ENCODE measurements at places on chromosomes 3 and 15. TPM values are rescaled to one million over a fixed set of nuclear protein-coding genes. Genes with fewer than 3 reads are reported as not detected.
A peak's percentile ranks its signal among the peaks of the same experiment; 100 is the strongest.

GRCh38 chr15:57595011-57595866 is 3.5 kb downstream of the MYZAP start:
- H3K27me3 ChIP-seq: peaks cover 25% of the 10 kb centered on the region
- H3K27ac ChIP-seq: no peak overlapping the region
- H3K36me3 ChIP-seq: no peaks in the 10 kb centered on the region
- no peak for DNase-seq
- H3K4me3 ChIP-seq: no peak overlapping the region

- no peak overlapping the region for H3K27ac ChIP-seq
- H3K4me3 ChIP-seq: no peak overlapping the region
- peaks cover 4% of the 10 kb centered on the region for H3K27me3 ChIP-seq
- peaks cover 8% of the 10 kb centered on the region for H3K4me1 ChIP-seq
- DNase-seq: no peak
Observed at GRCh38 chr3:179083977-179084376, 12.4 kb upstream of the ZMAT3 start.

The ZNF639 gene
- total RNA-seq: 34.2 TPM

DNA sequence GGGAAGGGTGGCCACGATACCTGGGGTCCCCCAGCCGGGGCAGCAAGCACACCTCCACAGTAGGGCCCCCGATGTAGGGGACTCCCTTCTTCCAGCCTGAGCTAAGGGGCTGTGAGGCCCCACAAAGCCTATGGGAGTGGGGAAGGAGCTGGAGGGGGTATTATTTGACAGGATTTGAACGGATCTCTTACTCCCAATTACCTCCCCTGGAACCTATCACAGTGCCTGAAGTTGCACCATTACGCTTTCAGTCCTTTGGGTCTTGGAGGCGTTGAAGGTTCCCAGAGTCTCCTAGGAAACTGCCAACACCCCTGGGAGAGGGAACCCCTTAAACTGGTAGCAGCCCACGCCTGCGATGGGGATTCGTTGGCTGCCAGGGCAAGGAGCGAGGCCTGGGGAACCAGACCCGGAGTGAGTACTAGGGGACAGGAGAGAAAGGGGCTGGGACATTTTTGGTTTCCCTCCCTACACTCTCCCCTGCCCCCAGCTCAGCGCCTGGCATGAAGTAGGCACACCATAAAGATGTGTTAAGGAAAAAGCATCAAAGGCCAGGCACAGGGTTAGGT is 409 bp upstream of the LHFPL4 start:
- H3K4me1 ChIP-seq: no peaks in the 10 kb centered on the region
- peaks cover 6% of the 10 kb centered on the region for H3K36me3 ChIP-seq
- no peak overlapping the region for H3K4me3 ChIP-seq
- peaks cover 44% of the 10 kb centered on the region for H3K27me3 ChIP-seq

- no peaks in the 10 kb centered on the region for H3K27me3 ChIP-seq
- no peak overlapping the region for H3K4me3 ChIP-seq
- no peak for DNase-seq
- H3K4me1 ChIP-seq: peaks cover 25% of the 10 kb centered on the region
- no peak overlapping the region for H3K27ac ChIP-seq
Observed at GRCh38 chr3:20057612-20058180, 17.4 kb downstream of the KAT2B start.

- H3K27me3 ChIP-seq: no peaks in the 10 kb centered on the region
- no peak overlapping the region for H3K27ac ChIP-seq
- no peaks in the 10 kb centered on the region for H3K4me1 ChIP-seq
- H3K36me3 ChIP-seq: no peaks in the 10 kb centered on the region
Observed at GRCh38 chr3:21682206-21682605, 68.8 kb downstream of the ZNF385D start.

GRCh38 chr3:111904376-111905241 is 45.5 kb downstream of the PHLDB2 start:
- H3K36me3 ChIP-seq: no peaks in the 10 kb centered on the region
- H3K27me3 ChIP-seq: no peaks in the 10 kb centered on the region
- H3K4me1 ChIP-seq: peaks cover 21% of the 10 kb centered on the region

The GOLGA8N gene
- 65.7 TPM for total RNA-seq

DNA sequence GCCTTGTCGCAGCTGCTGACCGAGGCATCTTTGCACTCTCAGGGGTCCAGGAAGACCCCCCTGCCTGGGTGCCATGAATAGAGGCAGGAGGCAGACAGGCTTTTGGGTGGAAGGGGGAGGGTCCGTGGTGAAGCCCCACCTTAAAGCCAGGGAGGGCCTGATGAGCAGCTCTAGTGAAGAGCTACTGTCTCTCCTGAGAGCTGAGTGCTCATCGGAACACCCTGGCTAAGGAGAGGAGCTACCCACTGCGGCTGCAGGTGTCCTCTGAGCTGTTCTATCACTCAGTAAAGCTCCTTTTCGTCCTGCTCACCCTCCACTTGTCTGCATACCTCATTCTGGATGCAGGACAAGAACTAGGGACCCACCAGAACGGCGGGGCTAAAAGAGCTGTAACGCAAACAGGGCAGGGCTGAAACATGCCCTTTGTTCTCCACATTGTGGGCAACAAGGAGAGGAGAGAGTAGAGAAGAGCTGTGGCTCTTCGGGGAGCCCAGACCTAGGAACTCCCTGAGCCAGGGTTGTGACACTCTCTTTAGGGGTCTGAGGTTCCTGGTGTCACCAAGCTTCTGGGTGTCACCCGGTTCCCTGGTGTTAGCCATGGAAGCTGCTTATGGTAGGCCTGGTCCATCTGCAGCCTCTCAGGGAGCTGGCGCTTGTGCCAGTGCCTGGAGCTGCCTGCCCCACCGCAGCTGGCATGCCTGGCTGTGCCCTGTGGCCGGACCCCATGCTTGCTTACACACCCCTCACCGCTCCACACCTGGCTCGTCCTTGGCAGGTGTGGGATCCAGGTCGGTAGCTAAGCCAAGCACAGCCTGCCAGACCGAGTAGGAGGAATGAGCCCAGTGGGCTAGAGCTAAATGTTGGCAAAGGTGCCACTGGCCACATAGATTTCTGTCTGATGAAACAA is 26.2 kb upstream of the TFG start:
- no peak overlapping the region for H3K27ac ChIP-seq
- no peak for DNase-seq
- H3K27me3 ChIP-seq: peaks cover 6% of the 10 kb centered on the region
- H3K4me1 ChIP-seq: no peaks in the 10 kb centered on the region
- no peaks in the 10 kb centered on the region for H3K36me3 ChIP-seq

DNA sequence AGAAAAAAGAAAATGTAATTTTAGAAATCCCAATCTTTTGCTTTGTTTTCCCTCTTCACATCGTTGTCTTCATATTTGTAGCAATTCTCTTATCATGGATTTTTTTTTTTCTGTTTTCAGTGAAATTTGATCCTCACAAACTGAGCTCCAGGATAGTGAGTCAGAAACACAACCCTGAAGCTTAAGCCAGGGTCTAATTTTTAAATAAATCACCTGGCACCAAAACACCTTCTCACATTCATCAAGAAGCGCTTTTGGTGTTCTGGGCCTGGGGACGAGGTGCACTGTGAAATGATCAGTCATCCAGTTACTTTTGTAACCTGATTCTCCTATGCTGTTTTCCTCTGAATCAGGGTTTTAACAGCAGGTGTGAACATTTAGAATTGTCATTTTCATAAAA is 87.7 kb downstream of the REC114 start:
- no peak overlapping the region for H3K4me3 ChIP-seq
- H3K27me3 ChIP-seq: peaks cover 13% of the 10 kb centered on the region
- H3K4me1 ChIP-seq: no peaks in the 10 kb centered on the region
- H3K27ac ChIP-seq: no peak overlapping the region

DNA sequence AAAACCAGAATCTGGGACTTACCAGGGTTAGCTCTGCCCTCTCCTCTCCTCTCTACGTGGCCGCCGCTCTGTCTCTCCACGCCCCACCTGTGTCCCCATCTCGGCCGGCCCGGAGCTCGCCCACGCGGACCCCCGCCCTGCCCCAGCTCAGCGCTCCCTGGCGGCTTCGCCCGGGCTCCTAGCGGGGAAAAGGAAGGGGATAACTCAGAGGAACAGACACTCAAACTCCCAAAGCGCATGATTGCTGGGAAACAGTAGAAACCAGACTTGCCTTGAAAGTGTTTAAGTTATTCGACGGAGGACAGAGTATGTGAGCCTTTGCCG is 5.4 kb downstream of the ISL2 start:
- H3K4me3 ChIP-seq: peak overlapping the region; percentile 73
- no peak for DNase-seq
- peaks cover 40% of the 10 kb centered on the region for H3K4me1 ChIP-seq
- H3K27ac ChIP-seq: no peak overlapping the region

- peaks cover 33% of the 10 kb centered on the region for H3K4me1 ChIP-seq
- H3K4me3 ChIP-seq: peak overlapping the region; percentile 97
- no peaks in the 10 kb centered on the region for H3K27me3 ChIP-seq
- H3K36me3 ChIP-seq: no peaks in the 10 kb centered on the region
- DNase-seq: peak; percentile 44
Observed at GRCh38 chr3:38022896-38023709, 6.3 kb downstream of the PLCD1 start.

GRCh38 chr3:7568526-7569184 is 707.7 kb downstream of the GRM7 start:
- DNase-seq: no peak
- H3K27me3 ChIP-seq: peaks cover 7% of the 10 kb centered on the region
- H3K4me1 ChIP-seq: no peaks in the 10 kb centered on the region
- no peak overlapping the region for H3K4me3 ChIP-seq
- H3K36me3 ChIP-seq: no peaks in the 10 kb centered on the region
- no peak overlapping the region for H3K27ac ChIP-seq

DNA sequence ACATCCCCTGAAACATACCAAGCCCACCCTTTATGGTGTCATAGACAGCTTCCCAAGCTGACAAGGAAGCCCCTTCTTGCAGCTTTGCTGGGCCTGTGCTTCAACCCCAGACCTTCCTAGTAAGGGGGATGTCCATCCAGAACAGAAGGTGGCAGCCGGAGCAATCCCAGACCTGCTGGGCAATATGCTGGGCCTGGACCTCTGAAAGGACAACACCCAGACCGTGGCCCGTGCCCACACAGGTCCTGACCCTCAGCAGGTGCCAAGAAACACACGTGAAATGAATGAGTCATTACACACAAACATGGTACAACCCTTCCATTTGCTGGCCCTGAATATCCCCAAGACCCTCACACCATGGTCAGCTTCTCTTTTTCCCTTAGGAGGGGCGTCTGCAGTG is 19.8 kb upstream of the VILL start:
- H3K27me3 ChIP-seq: peaks cover 5% of the 10 kb centered on the region
- no peak for DNase-seq
- H3K4me3 ChIP-seq: no peak overlapping the region
- peak overlapping the region; percentile 78 for H3K27ac ChIP-seq
- no peaks in the 10 kb centered on the region for H3K36me3 ChIP-seq

- no peak overlapping the region for H3K4me3 ChIP-seq
- peaks cover 2% of the 10 kb centered on the region for H3K27me3 ChIP-seq
- H3K4me1 ChIP-seq: no peaks in the 10 kb centered on the region
- H3K27ac ChIP-seq: no peak overlapping the region
- DNase-seq: no peak
- no peaks in the 10 kb centered on the region for H3K36me3 ChIP-seq
Observed at GRCh38 chr3:195033531-195034091, 237.3 kb downstream of the XXYLT1 start.

The ADGRG7 gene
- total RNA-seq: not detected

The PRR20G gene
- not detected for total RNA-seq

The RPL35A gene
- 683 TPM for total RNA-seq

DNA sequence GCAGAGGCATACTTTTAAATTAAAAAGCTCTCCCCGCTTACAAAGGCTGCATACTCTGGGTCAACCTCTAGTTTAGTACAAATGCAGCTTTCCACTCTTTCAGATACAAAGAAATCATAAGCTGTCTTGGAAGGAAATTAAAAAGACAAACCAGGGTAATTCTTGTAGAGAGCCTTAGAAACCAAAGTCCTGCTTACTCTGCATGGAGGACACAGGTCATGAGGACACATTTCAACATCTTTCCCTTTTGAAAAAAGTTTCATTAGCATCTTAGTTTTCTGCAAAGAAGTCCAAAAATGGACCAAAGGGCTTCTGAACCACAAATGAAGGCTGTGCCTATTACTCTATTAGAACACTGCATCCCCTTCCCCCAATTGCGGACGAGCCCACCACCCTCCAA is 50.5 kb upstream of the WNT5A start:
- no peak for DNase-seq
- no peaks in the 10 kb centered on the region for H3K4me1 ChIP-seq

GRCh38 chr3:107589454-107589853 is 66.7 kb downstream of the BBX start:
- peaks cover 17% of the 10 kb centered on the region for H3K4me1 ChIP-seq
- no peak for DNase-seq
- H3K36me3 ChIP-seq: no peaks in the 10 kb centered on the region
- no peaks in the 10 kb centered on the region for H3K27me3 ChIP-seq
- H3K27ac ChIP-seq: peak overlapping the region; percentile 45

The GOLGA6A gene
- not detected for total RNA-seq

The VIPR1 gene
- not detected for total RNA-seq

DNA sequence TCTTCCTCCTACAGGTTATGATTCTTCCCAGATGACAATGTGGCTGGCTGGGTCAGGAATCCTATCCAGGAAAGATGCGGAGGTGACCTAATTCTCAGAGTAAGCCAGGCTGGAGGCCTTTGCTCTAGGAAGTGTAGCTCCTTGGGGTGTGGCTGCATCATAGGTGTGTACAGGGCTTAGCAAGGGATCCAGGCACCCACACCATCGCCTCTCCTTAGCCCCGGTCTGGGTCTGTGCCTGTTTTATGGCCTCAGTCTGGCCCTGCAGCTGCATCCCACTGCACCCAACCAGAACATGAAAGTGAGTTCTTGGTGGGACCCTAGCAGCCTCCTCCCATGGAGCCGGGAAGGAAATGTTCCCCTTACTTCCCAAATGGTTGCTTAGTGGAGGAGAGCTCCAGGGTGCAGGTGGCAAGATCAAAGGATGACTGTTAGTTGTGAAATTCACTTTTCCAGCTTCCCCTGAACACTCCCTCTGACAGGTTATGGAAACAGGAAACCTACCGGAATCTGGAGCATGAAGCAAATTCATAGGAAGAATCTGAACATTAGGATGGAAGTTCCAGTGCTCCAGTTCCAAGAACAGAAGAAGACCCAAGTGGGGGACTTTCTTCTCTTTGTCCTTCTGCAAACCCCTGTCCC is 2.7 kb upstream of the AMOTL2 start:
- H3K27me3 ChIP-seq: peaks cover 55% of the 10 kb centered on the region
- no peaks in the 10 kb centered on the region for H3K36me3 ChIP-seq
- H3K27ac ChIP-seq: no peak overlapping the region
- DNase-seq: peak; percentile 31

- peaks cover 57% of the 10 kb centered on the region for H3K4me1 ChIP-seq
- H3K4me3 ChIP-seq: no peak overlapping the region
- H3K36me3 ChIP-seq: peaks cover 4% of the 10 kb centered on the region
Observed at GRCh38 chr15:101129851-101130380, 121.9 kb downstream of the CHSY1 start.

The SLITRK3 gene
- total RNA-seq: not detected

- H3K36me3 ChIP-seq: no peaks in the 10 kb centered on the region
- no peak overlapping the region for H3K27ac ChIP-seq
- peaks cover 2% of the 10 kb centered on the region for H3K27me3 ChIP-seq
- H3K4me3 ChIP-seq: no peak overlapping the region
- H3K4me1 ChIP-seq: no peaks in the 10 kb centered on the region
Observed at GRCh38 chr15:77901921-77902750, 175.4 kb downstream of the TBC1D2B start.

Measured in natural killer cell treated with Interleukin-12 subunit alpha and Interleukin-12 subunit beta and Interleukin-15 and Interleukin-18, amount 100 ng/mL, for 72 hours (primary cell).